SK-N-MC (cell line): ENCODE measurements at places on chromosomes 2 and 18.

- no peak for DNase-seq
Measured at GRCh38 chr2:127799926-127800325, 11.0 kb downstream of the WDR33 start.

- DNase-seq = no peak
Measured at GRCh38 chr2:88658326-88658725, 31.1 kb upstream of the EIF2AK3 start.

- no peak for DNase-seq
Measured at GRCh38 chr2:195756218-195756942, 99.4 kb downstream of the SLC39A10 start.

GRCh38 chr2:24418166-24418841 lies 58.0 kb upstream of the ITSN2 start:
- no peak for DNase-seq

GRCh38 chr18:58132595-58133261 lies 88.7 kb downstream of the NEDD4L start:
- DNase-seq = no peak

- no peak for DNase-seq
Measured at GRCh38 chr2:27121906-27122305, 1.7 kb upstream of the ABHD1 start.

- DNase-seq = no peak
Measured at GRCh38 chr18:55988537-55988936, 400.5 kb upstream of the TCF4 start.

GRCh38 chr2:217325816-217326215 lies 466.0 kb upstream of the TNP1 start:
- no peak for DNase-seq

DNA sequence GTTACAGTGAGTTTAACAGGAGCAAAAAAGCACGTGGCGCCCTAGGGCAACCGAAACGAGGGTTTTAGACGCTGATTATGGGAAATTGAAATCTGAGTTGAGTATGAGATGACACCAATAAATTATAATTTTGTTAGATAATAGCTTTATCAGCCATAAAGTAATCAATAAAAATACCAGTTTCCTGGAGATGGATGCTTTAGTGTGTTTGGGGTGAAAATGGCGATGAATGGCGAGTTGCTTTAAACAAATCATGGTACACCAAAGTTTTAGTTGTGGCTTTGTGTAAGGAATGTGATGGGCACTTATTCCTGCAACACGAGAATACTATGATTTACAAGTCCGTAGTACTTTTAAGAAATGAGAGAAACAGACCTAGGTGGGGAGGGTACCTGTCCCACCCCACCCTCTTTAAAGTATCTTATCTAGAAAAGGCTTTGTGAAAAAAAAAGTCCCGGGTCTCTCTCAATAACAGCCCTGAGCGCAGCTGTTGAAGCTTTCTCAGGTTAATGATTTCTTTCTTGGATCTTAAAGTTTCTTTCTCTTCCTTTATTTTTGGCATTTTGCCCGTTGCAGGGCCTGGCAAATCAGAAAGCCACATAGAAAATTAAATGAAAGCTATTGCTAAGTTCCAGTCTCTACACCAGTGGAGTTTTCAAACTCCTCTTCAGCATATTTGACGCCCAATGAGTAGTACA lies 1.5 kb upstream of the RRM2 start:
- DNase-seq = no peak

- DNase-seq = no peak
Measured at GRCh38 chr18:61001138-61001537, 332.1 kb upstream of the CDH20 start.

DNA sequence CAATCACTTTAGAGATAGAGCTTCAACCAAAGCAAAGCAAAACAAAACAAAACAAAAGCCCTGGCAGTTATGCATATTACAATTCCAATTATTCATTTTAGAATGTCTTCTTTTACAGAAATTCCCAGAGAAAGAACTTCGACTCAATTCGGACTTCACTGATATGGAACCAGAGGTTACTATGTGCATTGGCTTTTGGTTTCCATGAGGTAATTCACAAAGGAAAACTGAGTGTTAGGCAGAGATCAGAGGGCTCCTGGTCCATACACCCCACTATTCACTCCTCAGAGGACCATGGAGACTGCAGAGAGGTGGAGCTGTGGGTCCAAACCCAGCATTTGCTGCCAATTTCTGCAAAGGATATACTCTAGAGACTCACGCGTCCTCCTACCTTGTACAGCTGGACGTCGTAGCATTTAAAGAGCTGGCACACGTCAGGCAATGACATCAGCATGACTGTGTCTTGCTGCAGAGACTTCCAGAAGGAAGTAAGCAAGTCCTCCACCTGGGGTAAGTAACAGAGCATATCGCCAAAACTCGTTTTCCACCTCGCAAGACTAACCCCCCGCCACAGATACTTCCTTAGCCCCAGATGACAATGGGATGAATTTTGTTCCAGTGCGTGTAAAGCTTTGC lies 31.3 kb upstream of the CREG2 start:
- DNase-seq = no peak

DNA sequence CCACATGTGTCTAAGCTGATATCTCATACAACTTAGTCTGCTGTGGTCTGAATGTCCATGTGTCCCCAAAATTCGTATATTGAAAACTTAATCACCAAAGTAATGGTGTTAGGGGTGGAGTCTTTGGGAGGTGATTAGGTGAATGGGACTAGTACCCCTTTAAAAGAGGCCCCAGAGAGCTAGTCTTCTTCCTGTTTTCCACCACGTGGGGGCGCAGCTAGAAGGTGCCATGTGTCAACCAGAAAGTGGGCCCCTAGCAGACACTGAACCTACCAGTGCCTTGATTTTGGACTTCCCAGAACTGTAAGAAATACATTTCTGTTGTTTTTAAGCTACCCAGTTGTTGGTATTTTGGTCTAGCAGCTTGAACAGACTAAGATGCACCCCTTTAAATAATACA lies 86.6 kb downstream of the ASB1 start:
- peak; percentile 8 for DNase-seq

DNA sequence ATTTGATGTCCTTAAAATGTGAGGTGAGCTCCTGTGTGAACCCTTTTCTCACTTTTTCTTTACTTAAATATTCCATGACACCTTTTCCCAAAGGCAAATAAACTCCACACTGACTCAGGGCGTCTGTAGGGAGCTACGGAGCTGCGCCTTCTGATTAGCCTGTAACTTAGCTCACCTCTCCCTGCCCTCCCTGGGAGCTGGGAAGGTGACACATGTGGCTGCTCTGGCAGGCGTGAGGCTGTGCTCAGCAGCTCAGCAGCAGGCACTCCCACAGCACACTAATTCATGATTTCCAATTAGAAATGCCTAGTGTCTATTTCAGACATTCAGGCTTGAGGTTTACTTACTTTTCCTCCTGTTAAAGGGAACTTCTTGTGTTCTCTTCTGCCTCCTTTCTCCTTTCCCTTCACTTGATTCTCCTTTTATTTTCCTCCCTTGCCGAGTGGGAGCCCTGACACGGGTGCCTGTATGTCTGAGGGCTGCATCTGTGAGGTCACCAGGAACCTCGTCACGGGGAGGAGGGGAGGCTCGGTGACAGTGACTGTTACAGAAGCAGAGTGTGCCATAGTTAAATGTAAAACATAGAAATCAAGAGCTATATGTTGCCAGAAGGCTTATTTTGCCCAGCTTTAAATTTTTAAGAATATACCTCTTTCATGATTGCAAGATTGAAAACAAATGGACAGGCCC lies 437.1 kb downstream of the DCDC2C start:
- DNase-seq = no peak

GRCh38 chr2:176729706-176730569 lies 460.7 kb downstream of the MTX2 start:
- no peak for DNase-seq

DNA sequence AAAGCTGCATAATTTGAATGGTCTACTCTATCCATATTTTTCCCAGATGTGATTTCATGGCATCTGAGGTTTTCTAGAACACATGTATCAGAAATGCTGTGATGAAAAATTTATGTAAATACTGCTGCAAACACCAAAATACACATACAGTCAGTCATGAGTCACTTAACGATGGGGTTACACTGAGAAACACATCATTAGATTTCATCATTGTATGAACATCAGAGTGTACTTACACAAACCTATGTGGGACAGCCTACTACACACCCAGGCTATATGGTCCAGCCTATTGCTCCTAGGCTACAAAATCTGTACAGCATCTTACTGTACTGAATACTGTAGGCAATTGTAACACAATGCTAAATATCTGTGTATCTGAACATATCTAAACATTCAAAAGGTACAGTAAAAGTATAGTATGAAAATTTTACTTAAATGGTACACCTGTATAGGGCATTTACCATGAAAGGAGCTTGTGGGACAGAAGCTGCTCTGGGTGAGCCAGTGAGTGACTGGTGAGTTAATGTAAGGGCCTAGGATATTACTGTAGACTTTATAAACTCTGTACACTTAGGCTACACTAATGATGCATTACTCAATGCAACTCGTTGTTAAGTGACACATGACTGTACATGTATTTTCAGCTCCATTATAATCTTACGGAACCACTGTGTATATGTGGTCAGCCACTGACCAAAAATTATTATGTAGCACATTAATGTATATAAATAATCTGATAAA lies 33.5 kb downstream of the PNO1 start:
- DNase-seq = no peak

GRCh38 chr2:144324446-144325045 lies 195.4 kb downstream of the ZEB2 start:
- no peak for DNase-seq

GRCh38 chr18:58464104-58464625 lies 164.7 kb downstream of the ALPK2 start:
- no peak for DNase-seq

GRCh38 chr2:4604767-4605166 lies 901.4 kb downstream of the DCDC2C start:
- no peak for DNase-seq

- DNase-seq = no peak
Measured at GRCh38 chr18:56001576-56001975, 413.6 kb upstream of the TCF4 start.

- DNase-seq = no peak
Measured at GRCh38 chr18:30903566-30903965, 139.0 kb downstream of the DSC3 start.

DNA sequence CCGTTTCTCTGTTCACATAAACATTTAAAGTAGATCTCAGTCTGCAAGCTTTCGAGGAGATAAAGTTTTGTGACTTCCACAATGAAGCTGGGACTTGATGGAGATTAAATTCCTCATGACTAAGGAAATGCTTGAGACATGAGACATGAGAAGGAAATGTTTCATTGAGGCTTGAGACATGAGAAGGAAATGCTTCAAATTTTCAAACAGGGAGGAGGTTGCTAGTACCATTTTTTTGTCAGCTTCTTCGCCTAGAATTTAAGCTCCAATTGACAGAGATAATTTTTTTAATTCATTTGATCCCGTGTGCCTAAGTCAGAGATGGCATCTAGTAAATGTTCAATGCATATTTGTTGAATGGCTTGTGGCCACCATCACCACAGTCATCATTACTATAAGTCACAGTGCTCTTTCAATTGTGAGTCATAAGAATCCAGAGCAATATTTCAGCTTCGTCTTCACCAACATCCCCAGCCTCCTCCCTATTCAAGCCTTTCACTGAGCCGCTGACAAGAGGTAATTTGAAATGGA lies 543 bp upstream of the MARCHF4 start:
- DNase-seq = no peak

DNA sequence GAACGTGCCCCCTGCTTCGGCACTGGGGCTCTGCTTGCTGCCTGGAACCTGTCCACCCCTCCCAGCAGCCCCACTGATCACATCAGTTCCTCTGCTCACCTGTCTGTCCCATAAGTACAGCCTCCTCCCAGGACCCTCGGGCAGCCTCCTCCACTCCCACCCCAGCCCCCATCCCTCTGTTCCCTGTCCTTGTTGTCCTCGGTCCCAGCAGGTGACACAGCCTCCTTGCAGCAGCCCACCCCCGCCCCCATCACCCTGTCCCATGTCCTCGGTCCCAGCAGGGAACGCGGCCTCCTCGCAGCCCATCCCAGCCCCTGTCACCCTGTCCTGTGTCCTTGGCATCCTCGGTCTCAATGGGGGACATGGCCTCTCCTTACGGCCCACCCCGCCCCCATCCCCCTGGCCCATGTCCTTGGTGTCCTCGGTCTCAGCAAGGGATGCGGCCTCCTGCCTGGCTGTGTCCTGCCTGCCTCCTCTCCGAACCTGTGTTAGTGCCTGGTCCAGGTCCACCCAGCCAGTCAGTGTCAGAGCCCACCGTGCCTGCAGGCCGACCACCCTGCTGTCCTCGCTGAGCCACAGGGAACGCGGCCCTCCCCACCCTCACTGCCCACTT lies 4.3 kb upstream of the OTOS start:
- DNase-seq = no peak

DNA sequence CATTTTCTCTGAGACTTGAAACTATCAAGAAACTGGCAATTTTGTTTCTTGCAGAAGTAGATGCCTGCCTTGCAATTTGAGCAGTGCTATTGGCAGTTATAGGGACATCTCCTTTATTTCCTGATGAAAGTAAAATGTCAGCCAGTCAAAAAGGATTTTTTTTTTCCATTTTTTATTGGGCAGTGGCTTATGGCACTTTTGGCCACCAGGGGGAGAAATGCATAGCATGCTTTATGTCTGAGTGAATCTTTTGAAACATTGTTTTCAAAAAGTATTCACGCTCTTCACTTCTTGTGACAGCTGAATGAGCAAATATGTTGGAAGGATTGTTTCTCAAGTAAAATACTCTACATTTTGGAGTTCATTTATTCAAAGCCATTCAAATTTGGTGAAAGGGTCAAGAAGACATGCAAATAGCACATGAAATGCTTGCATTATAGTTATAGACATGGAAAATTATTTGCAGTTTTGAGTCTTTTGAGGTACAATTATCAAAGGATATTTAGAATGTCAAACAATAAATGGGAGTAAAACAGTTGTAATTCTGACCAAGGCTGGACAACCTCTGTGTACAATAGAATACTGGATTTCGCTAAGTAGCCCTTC lies 491.0 kb downstream of the CDH2 start:
- DNase-seq = no peak

DNA sequence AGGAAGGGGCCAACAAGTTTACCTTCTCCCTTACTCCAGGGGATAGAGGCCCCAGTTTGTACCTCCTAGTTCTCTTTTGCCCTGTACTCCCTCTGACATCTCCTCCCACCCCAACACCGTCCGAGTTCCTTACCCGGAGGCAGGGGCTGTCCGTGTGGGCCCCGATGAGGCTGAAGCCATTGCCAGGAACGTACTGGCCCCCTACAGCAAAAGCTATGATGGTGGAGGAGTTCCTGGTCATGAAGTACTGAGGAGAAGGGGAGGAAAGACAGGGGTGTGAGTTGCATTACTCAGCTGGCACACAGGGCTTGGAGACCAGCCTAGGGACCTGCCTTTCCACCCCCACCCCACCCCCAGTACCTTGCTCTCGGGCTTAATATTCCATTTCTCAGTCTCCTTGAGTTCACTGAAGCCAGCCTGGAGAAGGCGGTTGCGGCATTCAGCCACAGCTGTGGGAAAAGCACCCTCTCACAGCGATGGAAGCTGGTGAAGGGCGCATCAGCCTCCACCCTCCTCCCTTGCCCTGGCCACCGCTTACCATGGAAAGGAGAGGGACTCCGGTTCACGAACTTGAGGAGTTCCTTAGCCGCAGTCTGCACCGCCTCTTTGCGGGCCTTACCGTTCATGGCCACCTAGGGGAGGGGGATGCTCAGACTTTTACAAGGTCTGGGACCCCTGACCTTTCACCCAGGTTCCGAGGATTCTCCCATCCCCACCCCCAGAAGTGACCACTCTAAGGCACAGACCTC lies 1.0 kb downstream of the DNPEP start:
- DNase-seq = no peak

GRCh38 chr2:963876-964275 lies 13.2 kb downstream of the SNTG2 start:
- no peak for DNase-seq
